ENCODE measurements at places on chromosomes 11 and 22.

- no peak for DNase-seq
These were observed 32.0 kb downstream of the LRRC32 start for GRCh38 chr11:76638270-76639197.

DNA sequence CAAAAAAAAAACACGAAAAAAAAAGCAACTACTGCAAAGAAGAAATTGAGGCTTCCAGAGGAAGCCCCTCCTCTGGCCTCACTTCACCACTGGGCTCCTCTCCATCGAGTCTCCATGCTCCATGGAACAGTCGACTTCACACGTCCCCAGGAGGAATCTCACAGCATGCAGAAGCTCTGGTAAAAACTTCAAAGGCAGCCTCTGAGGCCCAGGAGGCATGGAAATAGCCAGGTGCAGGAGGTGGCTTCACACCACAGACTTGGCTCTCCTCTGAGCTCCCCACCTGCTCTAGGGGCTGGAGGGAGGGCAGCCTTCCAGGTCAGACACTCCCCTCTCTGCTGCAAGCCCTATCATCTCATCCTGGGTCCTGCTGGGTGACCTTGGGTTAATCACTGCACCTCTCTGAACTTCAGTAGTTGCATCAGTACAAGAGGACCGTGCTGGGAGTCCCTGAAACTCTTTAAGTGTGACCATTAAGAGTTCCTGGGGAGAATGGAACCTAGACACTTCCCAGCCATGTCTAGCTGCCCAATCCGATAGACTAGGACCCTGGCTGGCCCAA is 8.2 kb downstream of the PDE2A start:
- DNase-seq: no peak

DNA sequence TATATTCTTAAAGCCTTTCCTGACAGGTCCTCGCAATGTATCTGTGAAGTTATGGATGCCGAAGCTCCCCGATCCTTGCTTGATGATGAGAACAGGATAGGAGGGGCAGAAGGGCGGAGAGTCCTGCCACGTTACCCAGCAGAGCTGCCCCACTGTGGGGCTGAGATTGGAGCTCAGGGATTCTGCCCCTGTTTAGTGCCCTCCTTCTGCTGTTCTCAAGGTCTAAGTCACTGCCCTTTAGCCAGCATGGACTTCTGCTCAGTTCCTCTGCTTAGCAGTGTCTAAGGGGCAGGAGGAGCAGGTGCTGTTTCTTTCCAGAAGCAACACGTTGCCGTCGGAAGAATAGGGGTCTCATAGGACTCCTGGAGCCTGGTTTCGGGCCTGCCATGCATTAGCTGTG is 164.2 kb upstream of the B3GAT1 start:
- no peak for DNase-seq

DNA sequence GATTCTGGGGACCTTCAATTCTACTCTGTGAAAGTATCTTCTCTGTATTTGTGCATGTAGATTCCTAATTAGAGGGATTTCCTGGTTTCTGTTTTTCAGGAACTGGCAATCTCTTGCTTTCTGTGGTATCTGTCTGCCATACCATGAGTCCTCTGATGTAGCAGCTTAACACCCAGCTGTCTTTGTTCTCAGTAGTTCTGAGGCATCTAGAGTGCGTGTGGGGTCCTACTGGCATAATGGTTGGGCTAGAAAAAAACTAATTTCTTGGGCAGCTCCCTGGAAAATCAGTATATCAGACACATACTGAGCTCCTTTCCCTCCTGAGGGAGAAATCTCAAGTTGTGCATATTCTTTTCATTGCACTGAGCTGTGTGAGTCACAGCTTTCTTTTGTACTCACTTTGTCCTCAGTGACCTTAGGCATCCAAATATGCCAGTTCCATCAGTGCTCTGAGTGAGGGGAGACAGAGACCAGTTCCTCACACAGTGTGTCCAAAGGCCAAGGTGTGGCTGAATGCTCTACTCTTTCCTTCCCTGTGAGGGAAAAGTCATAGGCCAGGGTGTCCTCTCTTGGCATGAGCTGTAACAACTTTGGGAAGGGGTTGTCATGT is 35.5 kb upstream of the SLC22A24 start:
- DNase-seq: no peak

DNA sequence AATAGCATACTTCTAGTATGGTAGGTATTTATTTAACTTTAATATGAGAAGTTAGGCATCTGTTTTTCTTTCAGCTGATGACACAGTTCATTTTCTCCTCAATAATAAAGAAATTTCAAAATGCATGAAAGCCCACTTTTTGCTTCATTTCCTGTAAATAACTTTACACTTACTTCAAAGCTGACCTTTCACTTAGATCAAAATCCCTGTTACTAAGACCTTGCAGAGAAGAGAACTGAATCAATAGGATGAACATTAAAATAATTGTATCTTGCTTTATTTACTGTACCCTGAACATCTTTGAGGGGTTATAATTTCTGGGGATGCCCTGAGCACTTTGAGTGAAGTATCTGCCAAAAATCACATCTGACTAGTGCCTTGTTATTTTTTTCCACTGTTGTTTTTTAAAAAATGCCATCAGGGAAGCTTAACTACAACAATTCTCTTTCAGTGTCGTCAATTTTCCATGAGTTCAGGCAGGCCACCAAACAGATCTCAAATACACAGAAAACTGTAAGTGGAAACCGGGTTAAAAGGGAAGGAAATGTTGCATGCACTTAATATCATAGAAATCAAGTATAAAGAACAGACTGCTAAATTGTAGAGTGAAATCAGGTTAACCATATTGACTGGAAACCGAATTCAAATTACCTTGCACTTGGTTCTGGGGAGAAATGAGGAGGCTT is 206.2 kb downstream of the MAML2 start:
- DNase-seq: no peak

- no peak for DNase-seq
These were observed 5.5 kb upstream of the PANX3 start for GRCh38 chr11:124605719-124606118.

- DNase-seq: no peak
These were observed 5.8 kb downstream of the SELENOO start for GRCh38 chr22:50206599-50206998.

DNA sequence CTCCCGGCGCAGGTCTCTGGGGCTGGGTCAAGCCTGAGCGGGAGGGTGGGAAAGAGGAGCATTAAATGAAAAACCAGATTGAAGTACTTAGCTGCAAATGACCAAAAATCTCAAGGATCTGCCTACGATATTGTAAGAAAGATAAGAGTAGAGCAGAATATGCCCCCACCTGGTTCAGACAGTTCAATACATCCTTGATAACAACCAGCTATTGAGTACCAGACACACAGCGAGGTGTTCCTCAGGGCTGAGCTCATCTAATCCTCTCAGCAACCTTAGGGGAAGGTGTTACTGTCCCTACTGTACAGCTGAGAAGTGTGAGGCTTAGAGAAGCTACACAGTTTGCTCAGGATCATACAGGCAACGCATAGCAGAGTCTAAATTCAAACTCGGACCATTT is 27.4 kb upstream of the HMGXB4 start:
- DNase-seq: no peak

DNA sequence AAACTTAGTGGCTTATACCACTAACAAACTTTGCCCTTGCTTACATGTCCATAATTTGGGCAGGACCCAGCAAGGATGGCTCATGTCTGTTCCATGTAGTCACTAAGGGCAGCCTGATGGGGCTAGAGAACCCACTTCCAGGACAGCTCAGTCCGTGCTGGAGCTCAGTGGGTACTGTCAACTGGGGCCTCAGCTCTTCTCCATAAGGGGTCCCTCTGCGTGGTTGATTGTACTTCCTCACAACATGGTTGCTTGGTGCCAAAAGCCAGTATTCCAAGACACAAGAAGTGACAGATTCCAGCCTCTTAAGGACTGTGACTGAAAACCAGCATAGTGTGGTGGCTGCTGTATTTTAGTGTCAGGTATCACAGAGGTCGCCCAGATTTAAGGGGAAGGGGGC is 675.2 kb downstream of the TBC1D22A start:
- no peak for DNase-seq

DNA sequence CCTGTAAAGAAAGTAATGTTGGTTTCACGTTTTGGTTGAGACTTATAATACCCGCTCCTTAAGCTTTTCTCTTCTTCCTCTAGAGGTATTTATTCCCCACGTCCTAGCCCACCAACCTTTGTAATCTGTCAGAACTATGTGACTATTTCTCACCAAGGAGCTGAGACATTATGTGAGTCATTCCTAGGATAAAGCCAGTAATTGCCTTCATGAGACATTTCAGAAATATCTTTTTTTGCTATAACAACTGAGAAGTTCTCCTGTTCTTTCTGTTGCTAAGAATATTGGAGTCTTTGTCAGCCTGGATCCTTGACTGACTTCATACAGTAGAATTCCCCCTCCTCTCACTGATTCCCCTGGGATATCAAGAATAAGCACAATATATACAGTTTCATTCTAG is 1497.0 kb upstream of the TENM4 start:
- no peak for DNase-seq

GRCh38 chr11:2744166-2744565 is 44.4 kb upstream of the KCNQ1OT1 start:
- no peak for DNase-seq

- DNase-seq: no peak
These were observed 416.5 kb downstream of the TMEM135 start for GRCh38 chr11:87454241-87454640.

- peak; percentile 77 for DNase-seq
These were observed 46.5 kb downstream of the PDE2A start for GRCh38 chr11:72627594-72628281.

- DNase-seq: no peak
These were observed 2.3 kb upstream of the OR5B12 start for GRCh38 chr11:58444300-58444699.

DNA sequence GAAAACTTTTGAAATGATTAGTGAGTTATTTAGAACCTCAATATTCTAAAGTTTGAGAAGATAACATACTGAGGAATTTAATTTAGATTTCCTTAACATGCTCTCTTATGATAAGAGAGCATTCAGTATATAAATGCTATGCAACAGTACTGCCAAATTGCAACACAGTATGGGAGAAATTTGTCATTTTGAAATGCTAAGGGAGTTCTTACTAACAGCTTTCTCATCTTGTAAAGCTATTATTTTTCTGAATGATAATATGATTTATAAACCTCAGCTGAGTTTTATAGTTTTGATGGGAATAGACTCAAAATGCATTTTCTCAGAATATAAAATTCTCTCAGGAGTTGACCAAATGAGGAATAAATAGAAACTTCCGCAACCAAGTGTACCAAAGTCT is 108.4 kb downstream of the SPON1 start:
- DNase-seq: no peak

DNA sequence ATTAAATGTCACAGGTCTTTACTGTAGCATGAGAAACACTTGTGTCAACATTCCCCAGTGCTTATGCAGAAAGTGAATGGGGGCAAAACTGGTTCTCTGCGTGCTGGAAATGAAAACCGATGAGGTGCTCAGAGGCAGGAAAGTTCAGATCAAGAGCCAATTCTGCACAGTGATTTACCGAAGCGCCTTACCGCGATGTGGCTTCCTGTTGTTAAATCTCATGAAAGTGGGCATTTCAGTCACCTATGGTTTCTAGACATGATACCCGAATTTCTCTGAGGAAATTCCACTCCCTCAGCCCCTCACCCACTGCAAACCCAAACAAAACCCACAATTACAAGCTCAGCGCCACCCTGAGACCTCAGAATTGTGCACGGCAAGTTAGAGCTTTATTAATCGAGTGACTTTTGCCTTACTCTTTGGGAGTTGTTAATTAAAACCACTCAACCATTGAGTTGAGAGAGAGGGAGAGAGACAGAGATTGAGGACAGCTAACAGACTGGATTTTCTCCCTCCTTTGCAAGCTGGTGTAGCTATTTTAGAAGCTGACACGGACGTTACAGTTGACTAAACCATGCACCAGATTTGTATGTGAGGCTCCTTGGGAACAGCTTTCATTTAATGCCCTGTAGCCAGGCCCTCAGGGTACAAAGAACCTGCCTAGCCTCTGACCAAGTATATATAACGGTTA is 196.4 kb downstream of the DBX1 start:
- no peak for DNase-seq

- no peak for DNase-seq
These were observed 6.6 kb upstream of the APOL6 start for GRCh38 chr22:35641494-35642120.
